ENCODE measurements at places on chromosomes 6 and 20.
A peak's percentile ranks its signal among the peaks of the same experiment; 100 is the strongest.

DNA sequence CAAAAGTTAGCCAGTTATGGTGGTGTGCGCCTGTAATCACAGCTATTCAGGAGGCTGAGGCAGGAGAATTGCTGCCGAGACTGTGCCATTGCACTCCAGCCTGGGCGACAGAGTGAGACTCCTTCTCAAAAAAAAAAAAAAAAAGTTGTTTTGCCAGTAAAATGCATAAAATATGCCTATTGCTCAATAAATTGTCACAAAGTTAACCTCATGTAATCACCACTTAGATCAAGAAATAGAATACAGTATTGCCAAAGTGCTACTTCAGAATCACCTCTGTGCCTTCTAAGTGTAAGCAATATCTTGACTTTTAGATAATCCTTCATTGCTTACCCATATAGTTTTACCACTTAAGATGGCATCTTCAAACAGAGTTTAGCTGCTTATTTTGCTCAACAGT is 80.7 kb downstream of the TRMT11 start:
- DNase-seq, result no peak

GRCh38 chr6:16216501-16217155 is 21.8 kb upstream of the GMPR start:
- DNase-seq, result no peak

- no peak for DNase-seq
Measured at GRCh38 chr6:16781348-16782169, 20.3 kb upstream of the ATXN1 start.

DNA sequence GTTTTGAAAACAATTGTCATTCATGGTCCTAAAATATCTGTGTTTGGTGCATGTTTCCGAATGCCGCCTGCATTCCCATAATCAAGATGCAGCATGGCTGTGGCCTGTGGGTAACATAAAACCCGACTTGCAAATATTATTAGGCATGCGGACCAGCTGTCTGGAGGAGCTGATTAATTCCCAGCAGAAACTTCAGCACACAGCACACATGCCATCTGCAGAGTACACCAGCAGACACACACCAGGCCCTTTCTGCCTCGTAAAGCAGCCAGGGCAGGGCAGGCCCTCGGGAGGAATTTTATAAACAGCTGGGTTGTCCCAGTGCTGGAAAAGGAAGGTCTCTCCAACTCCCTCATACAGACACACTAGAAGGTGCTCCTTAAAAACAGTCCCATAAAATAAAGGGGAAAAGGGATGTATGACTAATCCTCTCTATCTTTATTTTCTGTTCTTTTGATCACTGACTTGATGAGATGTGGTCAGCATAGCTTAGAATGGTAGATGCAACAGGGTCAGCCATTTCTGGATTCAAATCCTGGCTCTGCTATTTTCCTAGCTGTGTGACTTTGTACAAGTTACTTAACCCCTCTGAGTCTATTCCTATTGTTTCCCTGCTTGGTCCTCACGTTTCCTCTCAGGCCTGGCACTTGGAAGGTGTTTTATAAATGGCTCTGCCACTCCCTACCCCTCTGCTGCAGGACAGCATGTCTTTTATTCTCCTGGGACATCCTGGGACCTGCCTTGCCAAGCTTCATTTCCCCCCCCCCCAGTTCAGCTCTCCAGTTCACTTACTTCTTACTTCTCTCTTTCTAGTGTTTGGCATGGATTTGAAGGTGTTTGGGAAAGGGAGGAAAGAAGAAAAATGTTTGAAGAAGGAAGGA is 85.9 kb upstream of the TRAF3IP2 start:
- DNase-seq, result no peak

DNA sequence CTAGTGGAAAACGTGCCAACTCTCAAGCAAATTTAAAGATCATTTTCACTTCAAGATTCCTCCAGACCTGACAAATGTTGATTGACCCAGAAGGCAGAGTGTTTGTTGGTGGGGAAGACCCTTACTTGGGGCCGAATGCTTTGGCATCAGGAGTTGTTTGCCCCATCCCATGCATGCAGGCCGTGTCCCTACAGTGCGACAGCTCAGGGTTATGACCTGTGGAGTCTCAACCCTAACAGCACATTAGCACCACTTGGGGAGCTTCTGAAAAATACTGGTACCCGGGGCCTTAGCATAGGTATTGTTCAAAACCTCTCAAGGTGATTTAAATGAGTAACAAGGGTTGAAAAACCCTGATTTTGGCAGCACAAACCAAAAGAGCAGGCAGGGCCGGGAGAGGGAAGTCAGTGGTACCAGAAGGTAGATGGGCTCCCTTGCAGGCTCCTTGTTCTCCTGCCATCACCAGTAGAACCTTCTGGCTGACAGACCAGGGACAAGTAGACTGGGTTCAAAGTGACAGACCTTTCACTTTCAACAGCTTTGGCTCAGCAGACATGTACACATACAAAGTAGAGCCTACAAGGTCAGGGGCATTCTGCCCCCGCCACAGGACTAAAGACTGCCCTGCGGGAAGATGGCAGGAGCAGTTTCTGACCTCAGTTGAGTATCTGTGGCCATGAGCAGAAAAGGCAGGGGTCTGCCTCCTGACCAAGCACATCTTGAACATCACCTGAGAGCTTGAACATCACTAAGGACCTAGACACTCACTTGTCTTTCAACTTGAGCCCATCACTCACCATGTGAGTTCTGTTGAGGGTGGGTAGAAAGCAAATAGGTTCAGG is 39.6 kb downstream of the PLCG1 start:
- DNase-seq, result no peak

DNA sequence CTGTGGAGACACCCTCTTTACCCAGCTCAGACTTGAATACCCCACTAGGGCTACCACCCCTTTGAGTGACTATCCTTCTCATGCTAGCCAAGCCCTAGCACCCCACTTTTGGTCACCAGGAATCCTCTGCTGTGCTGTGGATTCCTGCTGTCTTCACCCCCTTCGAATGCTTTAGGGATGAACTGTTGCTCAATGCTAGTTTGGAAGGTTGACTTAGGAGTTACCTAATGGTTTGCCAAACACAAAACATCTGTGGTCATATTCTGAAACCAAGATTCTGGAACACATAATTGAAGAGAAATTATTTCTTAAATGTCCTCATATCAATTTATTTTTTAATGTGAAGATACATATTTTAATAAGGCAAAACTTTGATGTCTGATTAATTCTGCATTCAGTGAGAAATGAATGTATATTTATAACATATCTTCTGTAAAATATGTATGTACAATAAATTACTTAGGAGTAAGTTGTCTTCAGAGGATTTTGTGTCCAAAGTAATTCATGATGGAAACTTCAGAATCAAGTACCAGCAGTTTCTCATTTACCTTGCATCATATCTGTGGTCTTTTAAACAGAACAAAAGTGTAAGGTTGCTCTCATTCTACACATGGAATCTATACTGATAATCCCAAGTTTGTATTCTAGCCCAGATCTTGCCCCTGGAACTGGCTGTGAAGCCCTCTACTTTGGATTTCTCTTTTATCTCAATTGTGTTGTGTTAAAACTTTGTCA is 46.9 kb downstream of the TMEM200A start:
- peak; percentile 39 for DNase-seq

DNA sequence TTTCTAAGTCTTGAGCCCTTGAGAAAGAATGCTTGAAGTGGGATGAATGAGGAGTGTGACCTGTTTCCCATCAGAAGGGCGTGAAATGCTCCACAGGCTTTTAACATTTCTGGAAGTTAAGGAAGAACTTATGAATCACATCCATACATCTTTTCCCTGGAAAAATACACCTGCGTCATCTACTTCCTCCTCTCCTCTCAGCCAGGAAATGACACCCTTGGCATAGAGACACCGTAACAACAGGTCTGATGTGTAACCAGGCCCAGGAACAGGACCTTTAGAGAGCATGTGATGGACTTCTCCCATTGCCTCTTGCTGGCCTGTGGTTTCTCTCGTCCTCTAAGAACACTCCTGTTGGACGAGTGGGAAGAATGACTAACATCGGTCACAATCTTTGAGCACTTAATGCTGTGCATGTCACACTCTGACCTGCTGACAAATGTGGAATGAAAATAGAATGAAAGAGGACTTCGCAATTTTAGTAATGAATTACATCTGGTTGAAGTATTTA is 28.5 kb upstream of the CITED2 start:
- peak; percentile 71 for DNase-seq

GRCh38 chr6:139184459-139184858 is 49.6 kb downstream of the HECA start:
- no peak for DNase-seq

DNA sequence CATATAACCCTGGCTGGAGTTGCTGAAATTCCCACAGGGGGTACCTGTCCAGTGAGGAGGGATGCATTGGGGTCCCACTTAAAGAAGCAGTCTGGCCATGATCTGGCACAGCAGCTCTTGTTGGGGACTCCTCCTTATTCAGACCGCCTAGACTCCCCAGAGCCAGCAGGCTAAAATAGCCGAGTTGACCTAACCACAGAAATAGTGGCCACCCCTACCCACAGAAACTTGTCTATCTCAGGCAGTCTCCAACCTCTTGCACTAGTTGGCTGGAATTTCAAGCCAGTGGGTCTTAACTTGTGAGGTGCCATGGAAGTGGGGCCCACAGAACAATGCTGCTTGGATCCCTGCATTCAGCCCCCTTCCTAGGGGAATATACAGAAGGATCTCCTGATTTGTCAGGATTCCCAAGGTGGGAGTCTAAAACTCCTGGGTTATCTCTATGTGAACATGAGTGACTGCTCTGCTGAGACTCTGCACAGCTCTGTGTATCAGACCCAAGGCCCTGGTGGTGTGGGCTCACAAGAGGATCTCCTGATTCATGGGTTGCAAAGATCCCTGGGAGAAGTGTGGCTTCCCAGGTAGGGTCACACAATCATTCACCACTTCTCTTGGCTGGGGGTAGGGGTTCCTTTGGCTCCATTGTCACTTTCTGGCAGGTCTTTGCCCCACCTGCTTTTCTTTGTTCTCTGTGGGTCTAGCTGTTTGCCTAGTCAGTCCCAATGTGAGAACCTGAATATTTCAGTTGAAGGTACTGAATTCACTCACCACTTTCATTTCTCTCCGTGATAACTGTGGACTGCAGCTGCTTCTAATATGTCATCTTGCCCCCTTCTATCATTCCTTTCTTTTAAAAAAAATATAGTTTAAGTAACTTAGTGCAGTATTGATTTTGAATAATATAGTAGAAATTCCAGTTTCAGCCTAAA is 65.5 kb upstream of the CLVS2 start:
- no peak for DNase-seq

DNA sequence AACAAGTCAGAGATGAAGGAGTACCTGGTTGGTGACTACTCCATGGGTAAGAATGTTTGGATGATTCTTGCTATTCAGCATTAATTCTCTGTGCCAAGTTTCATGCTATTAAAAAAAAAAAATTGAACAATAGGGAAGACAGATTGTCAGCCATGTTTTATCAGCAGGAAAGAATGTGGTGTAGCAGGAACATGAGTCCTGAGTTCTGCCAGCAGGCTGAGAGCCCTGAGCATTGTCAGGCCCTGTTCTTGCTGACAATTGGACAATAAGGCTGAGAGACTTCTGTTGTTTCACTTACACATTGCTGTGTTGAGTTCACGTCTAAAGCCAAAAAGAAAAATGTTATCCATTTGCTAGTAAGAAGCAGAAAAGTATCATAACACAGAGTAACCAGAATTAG is 70.4 kb upstream of the SMIM28 start:
- no peak for DNase-seq

- DNase-seq, result no peak
Measured at GRCh38 chr20:57767441-57767840, 57.6 kb upstream of the PMEPA1 start.

DNA sequence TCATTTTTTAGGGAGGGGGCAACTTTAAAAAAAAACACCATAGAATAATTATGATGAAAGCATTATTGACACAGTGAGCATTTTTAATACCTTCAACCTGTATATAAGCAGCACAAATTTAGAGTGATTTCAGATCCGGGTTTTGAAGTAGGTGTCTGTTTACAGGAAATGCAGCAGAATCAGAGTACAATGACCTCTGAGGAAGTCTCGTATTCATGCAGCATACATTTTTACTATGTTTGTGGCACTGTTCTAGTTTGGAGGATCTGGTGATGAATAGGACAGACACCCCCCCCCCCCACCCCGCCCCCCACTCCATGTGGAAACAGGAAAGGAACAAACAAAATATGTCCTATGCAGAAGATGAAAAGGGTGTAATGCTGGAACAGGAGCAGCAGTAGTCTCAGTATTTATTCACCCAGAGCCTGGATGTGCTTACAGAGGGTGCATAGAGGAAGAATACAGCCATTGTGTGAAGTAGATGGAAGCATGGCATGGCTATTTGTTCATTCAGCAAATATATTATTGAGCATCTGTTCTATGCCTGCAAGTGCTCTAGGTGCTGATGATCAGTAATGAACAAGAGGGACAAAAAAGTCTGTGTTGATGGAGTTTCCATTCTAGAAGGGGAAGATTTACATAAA is 19.7 kb downstream of the VAPB start:
- DNase-seq, result no peak

DNA sequence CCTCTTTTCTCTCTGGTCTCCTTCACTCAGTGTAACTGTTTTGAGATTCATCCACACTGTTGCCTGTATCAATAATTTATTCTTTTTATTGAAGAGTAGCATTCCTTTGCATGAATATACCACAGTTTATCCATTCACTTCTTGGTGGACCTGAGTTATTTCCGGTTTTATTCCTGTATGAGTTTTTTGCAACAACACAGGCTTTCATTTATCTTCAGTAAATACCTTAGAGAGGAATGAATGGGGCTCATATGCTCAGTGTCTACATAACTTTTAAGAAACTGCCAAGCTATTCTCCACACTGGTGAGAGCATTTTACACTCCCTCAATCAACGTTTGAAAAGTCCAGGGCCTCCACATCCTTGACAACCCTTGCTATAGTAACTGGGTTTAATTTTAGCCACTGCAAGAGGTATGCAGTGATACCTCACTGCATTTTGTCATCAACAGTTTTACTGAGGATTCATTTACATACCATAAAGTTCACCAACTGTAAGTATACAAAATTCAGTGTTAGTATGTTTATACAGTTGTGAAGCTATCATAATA is 154.6 kb downstream of the PDE10A start:
- no peak for DNase-seq

GRCh38 chr20:49508435-49509199 is 26.1 kb upstream of the KCNB1 start:
- no peak for DNase-seq

GRCh38 chr20:15702161-15702560 is 871.1 kb downstream of the KIF16B start:
- no peak for DNase-seq

GRCh38 chr20:34798871-34799270 is 26.6 kb downstream of the NCOA6 start:
- no peak for DNase-seq
